ENCODE measurements at places on chromosomes 7 and 10.

- no peak for DNase-seq
These were observed 121.3 kb downstream of the AGMO start for GRCh38 chr7:15440482-15440881.

DNA sequence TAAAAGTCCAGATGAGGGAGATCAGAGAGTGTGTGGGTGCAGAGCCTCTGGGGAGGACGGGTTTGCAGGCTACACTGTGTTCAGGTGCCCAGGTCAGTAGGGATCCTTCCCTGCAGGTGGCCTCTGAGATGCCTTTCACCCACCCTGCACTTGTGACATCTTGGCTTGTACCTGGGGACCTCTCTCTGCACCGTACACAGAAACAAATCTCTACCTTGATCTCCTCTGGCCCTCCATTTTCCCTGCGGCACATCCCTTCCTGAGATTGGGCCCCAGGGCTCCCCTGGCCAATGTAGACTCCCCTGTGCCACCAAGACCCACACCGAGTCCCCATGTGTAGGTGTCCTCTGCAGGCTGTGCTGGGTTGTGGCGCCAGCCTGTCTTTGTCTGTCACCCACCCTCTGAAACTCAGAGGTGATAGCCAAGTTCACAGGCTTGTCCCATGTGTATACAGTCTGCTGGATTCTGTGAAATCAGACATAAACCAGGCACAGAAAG lies 140.6 kb downstream of the PTPN20 start:
- no peak for DNase-seq

- DNase-seq, result no peak
These were observed 298.1 kb downstream of the GFRA1 start for GRCh38 chr10:115974816-115975430.

DNA sequence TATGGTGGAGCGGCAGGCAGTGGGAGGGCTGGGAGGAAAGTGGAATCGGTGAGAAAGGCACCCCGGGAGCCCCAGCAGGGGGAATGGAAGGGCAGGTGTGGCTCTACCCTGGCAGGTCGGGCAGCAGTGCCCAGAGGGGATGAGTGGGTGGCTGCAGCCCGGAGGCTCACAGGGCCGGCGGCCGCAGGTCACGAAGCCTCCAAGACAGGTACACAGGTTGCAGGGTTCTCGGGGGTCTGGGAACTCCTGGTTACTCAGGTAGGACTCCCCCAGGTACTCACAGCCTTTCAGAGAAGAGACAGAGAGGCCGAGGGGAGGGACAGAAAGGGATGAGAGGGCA lies 21.8 kb downstream of the KCP start:
- DNase-seq, result no peak

GRCh38 chr7:129055294-129055816 lies 444 bp upstream of the TNPO3 start:
- DNase-seq, result no peak

- peak; percentile 41 for DNase-seq
These were observed 30.9 kb downstream of the KCNMA1 start for GRCh38 chr10:77606751-77607150.

GRCh38 chr10:86265236-86265894 lies 101.2 kb downstream of the GRID1 start:
- DNase-seq, result no peak

DNA sequence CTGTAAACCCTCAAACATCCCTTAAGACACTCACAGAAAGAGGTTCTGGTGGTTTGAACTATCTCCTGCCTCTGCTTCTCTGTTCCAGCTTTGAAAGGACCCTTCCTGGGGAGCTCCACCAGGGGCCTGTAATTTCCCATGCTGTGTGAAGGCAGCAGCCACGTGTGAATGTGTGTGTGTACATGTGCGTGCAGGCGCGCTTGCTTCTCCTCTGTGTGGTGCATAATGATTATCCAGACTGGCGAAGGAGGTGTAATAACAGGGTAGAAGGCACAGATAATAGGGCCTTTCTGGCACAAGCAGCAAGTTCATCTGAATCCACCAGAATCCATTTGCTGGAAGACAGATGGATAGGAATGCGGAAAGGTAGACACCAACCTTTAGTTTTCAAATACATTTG lies 466.5 kb downstream of the GRID1 start:
- no peak for DNase-seq

- no peak for DNase-seq
These were observed 8.8 kb upstream of the SFTPA1 start for GRCh38 chr10:79601939-79602338.

DNA sequence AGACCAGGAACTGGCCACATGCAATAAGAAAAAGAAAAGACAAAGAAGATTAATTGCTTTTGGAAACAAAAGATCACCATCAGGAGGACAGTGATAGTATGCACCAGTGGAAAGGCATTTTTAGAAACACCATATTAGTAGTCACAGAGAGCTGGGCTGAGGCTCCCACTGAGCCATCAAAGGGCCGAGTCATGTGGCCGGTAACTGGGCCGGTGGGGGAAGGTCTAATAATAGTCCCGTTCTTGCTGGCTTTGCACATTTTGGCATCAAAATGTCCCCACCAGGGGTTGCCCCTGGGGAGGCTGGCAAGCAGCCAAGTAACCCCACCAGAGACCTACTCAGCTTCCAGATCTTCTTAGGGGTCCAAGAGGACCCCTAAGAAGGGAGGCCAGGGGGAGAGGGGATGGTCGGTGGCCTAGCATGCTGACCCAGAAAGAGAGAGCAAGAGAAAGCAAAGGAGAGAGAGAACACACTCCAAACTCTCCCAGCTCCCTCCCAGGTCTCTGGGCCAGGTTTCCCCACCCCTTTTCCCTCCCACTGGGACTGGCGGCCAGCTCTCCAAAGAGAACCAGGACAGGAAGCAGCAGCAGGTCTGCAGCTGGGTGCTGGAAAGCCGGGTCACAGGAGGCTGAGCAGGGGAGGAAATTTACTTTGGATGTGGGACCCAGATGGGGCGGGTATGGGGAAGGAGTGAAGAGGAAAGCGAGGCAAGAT lies 70.2 kb upstream of the FGFR2 start:
- no peak for DNase-seq

DNA sequence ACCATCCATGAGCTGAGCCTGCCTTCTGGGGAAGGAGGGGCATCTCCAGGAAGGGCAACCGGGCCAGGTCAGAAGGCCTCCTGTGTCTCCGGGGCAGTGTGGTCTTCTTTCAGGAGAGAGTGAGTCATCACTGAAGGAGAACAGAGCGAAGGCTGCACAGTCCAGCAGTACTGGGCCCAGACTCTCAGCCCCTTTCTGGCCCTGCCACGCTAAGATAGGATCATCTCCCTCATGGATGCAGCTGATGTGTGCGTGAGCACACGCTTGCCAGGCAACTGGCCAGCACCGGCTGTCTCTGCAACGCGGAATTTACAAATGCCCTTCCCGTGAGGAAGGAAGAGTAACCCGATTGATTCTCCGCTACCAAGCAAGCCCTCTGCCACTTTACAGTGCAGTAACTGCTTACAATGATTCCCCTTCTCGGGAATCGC lies 328.2 kb downstream of the TNS3 start:
- peak; percentile 30 for DNase-seq

- no peak for DNase-seq
These were observed 9.1 kb upstream of the IDI2 start for GRCh38 chr10:1034758-1035157.

DNA sequence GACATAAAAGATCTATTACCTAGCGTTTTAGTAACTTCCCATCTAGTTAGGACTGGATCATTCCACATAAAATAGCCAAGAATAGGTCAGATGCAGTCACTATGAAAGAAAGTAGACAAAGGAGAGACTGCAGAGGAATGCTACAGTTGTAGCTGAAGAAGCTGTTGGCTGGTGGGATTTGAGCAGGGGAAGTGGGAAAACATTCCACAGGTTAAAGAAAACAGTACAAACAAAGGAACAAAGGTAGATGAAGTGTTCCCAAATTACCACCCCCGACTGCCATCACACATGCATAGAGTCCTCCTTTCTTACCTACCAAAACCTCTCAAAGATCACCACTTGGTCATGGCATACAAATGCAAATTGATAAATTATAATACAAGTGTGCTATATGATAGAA lies 41.8 kb downstream of the DLD start:
- DNase-seq, result no peak

DNA sequence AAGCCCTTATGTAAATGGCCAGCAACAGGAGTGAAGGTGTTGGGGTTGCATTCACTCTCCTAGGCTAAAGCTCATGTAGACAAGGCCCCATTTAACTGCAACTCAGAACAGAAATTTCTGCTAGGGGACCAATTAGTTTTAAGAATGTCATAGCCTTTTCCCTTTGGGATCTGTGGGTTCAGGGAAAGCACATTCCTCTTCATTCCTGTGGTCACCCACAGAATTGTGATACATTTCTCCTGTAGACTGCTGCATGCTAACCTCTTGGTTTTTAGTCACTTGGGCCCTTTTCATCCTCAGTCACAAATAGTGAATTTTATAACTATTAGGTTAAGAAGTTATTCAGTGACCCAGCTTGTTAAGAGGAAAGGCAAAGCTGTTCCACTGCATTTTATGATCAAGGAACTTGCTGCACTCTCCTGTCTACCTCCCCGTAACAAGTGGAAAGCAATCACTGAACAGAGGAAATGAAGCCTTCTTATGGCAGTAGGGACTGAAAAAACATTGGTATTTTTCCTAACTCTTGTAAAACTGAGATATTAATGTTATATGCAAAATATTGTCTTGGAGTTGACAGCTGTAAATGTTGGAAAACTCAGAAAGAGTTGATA lies 124.9 kb downstream of the SND1 start:
- no peak for DNase-seq

DNA sequence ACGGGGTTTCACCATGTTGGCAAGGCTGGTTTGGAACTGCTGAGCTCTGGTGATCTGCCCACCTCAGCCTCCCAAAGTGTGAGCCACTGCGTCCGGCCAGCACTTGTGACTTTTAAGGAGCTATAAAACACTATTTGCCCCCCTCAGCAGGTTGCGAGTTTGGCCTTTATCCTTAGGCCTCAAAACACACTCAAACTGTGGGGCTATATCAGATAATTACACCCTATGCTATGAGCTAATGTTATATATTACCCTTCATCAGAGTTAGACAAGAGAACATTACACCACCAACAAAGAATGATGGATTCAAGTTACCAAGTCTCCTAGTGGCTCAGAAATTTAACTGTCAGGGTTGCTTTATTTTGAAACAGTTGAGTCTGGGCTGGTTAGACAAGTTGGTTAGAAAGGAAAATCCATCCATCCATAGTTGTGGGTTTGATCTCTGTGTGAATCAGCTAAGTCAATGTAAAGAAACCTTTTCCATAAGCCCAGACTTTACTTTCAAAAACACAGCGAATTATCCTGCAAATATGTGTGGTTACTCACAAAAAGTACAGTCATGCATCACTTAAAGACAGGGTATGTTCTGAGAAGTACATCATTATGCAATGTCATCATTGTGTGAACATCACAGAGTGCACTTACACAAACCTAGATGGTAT lies 115.8 kb downstream of the SEMA3D start:
- no peak for DNase-seq

GRCh38 chr7:123787220-123788007 lies 38.6 kb upstream of the WASL start:
- no peak for DNase-seq

DNA sequence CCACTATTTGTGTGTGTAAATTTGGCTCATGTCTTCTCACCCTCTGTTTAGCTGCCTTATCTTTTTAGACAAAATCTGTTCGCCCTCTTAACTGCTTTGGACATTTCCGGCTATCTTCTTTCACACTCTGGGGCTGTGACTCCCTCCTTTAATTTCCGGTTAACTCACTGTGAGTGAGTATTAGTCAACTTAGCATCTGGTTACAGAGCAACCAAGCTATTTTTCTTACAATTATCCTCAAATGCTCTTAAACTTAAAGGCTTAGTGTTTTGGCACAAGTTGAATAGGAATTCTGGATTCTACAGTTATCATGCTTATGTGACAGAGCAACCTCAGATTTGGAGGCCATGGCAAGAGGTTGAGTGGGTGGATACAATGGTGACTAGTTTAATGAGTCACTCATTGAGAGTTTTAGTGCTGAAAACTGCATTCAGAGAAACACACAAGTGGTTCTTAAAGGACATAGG lies 177.6 kb upstream of the SEMA3A start:
- DNase-seq, result peak; percentile 42

GRCh38 chr7:94417306-94417705 lies 22.6 kb downstream of the COL1A2 start:
- no peak for DNase-seq

GRCh38 chr7:125495997-125496396 lies 566.4 kb upstream of the POT1 start:
- DNase-seq, result no peak

GRCh38 chr7:35550831-35551230 lies 144.1 kb downstream of the HERPUD2 start:
- no peak for DNase-seq

GRCh38 chr7:92517631-92518030 lies 10.7 kb downstream of the PEX1 start:
- no peak for DNase-seq

DNA sequence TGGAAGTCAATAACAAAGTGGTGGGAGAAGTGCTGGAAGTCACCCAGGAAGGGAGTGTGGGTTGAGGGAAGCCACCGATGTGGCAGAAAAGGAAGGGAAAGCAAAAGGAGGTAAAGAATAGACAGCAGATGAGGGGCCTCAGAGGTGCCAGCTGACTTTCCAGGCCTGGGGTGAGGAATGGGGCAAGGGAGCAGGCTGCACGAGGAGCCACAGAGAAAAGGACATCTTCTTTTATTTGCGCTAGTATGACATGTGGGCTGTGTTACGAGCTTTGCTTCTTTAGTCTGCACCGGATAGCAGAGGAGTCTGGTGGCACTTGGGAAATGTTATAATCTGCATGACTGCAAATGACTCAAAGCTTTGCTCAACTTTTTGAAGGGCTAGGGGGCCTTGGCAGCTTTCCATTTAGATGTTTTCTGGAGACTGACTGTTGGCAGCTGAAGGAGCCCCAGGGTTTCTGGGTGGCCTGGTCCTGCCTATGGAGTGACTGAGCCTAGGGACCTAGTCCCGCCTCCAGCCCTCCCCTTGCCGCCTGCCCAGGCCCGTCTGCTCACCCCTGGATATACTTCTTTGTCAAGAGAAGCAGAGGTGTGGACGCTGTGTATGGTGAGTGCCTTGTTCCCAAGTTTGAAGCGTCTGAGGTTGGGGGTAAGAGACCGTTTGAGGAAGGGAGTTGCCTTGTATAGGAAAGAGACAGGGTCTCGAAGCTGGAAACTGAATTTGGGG lies 5.1 kb downstream of the PRXL2A start:
- DNase-seq, result peak; percentile 68

- DNase-seq, result no peak
These were observed 1262.6 kb upstream of the SORCS1 start for GRCh38 chr10:108427146-108427545.

- DNase-seq, result no peak
These were observed 352.7 kb downstream of the CXCL12 start for GRCh38 chr10:44032216-44032615.

DNA sequence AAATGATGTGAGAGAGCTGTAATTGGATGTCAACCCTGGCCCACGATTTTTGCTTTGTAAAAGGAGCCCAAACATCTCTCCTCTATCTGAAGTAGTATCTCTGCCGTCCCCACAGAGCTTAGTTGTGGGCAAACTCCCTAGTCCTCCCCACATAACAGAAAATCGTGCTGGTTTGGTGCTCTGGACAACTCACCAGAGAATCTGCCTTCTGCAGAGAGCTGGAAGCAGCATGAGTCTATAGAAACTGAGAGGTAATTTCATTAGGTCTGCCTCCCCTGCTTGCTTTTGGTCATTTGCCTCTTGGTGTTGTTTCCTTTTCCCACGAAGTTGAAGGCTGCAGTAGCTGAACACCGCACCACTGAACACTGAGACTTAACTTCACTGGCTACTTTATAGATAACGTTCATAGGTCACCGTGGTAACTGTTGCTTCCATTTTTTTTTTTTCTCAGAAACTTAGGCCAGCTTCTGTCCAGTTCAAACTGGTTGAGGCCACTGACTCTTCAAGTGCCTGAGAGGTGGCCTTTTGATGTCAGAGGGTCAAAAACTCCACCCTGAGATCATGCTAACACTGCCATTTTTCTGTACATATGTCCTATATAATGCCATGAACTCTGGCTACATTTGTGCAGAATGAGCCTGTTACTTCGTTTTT lies 3.3 kb upstream of the CDCA7L start:
- DNase-seq, result no peak
